Nucleus accumbens (tissue), 56 donors: ENCODE measurements at places on chromosomes 3 and 15.

- DNase-seq, result no peak
These were observed 16.0 kb upstream of the STAC start for GRCh38 chr3:36364260-36364659.

GRCh38 chr3:191320316-191320715, 8.9 kb upstream of the CCDC50 start:
- DNase-seq, result no peak

- no peak for DNase-seq
These were observed 20.7 kb downstream of the HAPLN3 start for GRCh38 chr15:88874684-88875083.

DNA sequence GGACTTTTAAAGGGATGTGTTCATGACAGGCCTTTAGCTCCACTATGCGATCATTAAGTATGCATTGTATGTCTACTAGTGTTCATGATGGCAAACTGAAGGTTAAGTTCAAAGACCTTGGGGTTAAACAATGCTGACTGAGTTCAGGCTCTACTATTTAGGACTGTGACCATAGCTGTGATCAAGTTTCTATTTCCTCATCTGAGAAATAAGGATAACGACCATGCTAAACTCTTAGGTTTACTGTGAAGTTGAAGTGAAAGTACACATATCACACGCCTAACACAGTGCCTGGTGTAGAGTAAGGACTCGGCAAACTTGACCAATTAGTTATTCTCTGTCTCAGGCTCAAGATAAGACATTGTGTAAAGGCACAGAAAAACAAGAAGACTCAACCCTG, 243.2 kb downstream of the MBNL1 start:
- DNase-seq, result no peak

DNA sequence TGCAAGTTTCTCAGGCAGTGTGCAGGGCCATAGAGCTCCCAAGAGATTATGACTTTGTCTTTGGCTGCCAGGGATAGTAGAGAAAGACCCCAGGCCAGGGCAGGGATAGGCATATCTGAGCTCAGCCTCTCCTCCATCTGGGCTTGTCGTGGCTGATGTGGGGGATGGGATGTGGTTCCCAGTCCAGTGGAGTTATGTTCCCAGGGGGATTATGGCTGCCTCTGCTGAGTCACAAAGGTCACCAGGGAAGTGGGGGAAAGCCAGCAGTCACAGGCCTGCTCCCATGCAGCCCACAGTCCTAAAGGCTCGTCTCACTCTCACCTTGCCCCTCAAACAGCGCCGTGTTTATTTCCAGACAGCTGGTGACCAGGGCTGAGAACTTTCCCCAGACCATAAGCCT, 354.9 kb downstream of the SI start:
- DNase-seq, result no peak
